GM12891 (cell line): ENCODE measurements at places on chromosomes 3 and 15.

DNA sequence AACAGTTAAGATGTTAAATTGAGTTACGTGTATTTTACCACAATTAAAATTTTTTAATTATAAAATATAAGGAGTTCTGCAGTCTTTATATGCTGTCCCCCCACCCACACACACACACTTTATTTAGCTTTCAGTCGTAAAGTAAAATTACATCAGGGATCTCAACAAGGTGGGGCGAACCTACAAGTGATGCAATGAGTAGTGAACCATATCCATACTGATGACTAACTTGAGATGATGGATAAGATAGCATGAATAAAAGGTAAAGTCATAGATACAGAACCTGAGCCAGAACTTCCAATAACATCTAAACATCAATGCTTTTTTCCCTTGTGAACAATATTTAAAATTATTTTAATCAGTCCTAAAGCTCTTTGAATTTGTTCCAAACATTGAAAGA, 77.2 kb downstream of the VPS13C start:
- DNase-seq = no peak

GRCh38 chr3:172302203-172302602, 146.1 kb downstream of the GHSR start:
- DNase-seq = no peak

GRCh38 chr3:53164911-53165310, 3.9 kb downstream of the PRKCD start:
- no peak for DNase-seq

DNA sequence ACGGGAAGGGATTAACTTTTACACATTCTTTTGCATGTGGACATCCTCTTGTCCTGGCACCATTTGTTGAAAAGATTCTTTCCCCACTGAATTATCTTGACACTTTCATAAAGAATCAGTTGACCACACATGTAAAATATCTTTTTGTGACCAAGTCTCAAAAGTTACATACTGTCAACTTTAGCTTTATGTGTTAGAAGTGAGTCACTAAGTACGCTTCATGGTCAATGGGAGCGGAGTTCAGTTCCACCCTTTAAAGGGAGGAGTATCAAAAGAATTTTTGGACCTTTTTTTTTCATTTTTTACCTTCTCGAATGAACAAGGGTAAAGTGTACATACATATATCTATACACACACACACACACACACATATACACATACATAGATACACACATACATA, 35.4 kb downstream of the MAPK6 start:
- DNase-seq = no peak

GRCh38 chr15:49279521-49280456, 109.7 kb downstream of the GALK2 start:
- no peak for DNase-seq

GRCh38 chr3:150410311-150411105, 2.4 kb downstream of the TSC22D2 start:
- DNase-seq = peak; percentile 3

- no peak for DNase-seq
These were observed 203.5 kb downstream of the RSRC1 start for GRCh38 chr3:158313338-158313927.

DNA sequence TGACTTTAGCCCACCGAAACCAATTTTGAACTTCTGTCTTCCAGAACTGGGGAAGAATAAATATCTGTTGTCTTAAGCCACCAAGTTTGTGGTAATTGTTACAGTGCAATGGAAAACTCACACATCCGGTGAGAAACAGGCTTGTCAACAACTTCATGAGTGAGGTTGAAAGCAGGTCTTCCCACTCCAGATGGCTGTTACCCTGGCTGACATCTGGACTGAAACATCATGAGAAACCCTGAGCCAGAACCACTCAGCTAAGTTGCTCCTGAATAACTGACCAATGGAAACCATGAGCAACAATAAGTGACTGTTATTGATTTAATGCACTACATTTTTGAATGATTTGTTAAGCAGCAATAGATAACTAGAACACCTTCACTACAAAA, 10.3 kb downstream of the ACSBG1 start:
- no peak for DNase-seq

GRCh38 chr3:162441716-162442115, 945.1 kb downstream of the OTOL1 start:
- DNase-seq = no peak

GRCh38 chr15:84981054-84981710, 474 bp upstream of the PDE8A start:
- peak; percentile 94 for DNase-seq

- DNase-seq = no peak
These were observed 561.9 kb downstream of the GBE1 start for GRCh38 chr3:81199587-81199986.

- no peak for DNase-seq
These were observed 329.7 kb upstream of the NECTIN3 start for GRCh38 chr3:110741891-110742290.

DNA sequence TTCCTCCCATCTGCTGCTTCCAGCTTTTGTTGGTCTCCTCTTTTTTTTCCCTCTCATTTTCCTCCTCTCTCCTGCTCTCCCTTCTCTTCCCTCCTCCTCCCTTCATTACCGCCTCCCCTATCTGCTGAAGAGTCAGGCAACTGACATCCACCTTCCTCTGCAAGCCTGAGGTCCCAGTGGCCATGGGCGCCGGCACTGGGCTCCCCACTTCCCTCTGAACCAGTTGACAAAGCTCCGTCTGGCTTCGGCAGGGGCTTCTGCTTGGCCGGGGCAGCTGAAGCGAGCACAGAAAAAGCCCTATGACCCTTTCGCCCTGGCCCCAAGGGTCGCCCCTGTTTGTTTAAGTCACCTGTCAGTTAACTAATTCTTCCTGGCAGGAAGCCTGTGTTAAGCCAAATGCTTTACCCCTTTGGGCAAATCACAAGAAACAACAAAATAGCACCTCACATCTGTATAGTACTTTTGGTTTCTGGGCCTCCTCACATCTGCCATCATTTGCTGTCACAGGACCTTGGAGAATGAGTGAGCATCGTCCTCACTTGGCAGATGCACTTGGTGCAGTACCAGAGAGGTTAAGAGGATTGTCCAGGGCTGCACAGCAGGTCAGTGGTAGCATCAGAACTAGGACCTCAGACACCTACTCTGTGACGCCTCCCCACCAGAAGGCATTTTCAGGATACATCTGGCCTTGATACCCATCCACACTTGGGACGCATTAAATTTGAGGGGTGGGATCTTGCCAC, 27.7 kb downstream of the ITGA11 start:
- no peak for DNase-seq

GRCh38 chr15:70974004-70974832, 81.6 kb downstream of the LRRC49 start:
- no peak for DNase-seq

DNA sequence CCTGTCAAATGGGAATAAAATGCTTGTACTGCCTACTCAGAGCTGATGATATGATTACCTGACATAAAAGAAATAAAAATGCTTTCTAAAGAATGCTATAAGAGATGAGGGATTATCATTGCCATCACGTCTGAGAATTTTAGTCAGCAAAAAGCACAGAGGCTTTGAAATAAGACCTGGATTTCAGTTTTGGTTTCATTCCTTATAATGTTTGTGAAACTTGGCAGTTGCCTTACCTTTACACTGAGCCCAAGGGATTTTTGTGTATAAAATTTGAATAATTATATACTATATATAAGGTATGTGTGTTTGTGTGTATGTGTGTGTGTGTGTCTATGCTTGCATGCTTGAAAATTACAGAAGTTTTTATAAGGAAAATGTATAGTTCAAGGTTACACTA, 634.8 kb upstream of the BCHE start:
- no peak for DNase-seq

GRCh38 chr3:149723781-149724180, 28.5 kb downstream of the COMMD2 start:
- DNase-seq = no peak

DNA sequence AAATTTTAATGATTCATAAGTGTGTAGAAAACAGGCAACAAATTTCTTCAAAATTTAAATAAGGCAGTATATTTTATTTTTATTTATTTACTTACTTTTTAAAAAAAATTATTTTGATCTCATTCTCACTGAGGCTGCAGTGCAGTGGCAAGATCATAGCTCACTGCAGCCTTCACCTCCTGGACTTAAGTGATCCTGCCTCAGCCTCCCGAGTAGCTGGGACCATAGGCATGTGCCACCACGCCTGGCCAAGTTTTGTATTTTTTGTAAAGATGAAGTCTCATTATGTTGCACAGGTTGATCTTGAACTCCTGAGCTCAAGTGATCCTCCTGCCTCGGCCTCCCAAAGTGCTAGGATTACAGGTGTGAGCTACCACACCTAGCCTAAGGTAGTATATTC, 61.2 kb upstream of the XRN1 start:
- DNase-seq = no peak

- DNase-seq = no peak
These were observed 99.8 kb upstream of the FGF7 start for GRCh38 chr15:49323207-49323606.

DNA sequence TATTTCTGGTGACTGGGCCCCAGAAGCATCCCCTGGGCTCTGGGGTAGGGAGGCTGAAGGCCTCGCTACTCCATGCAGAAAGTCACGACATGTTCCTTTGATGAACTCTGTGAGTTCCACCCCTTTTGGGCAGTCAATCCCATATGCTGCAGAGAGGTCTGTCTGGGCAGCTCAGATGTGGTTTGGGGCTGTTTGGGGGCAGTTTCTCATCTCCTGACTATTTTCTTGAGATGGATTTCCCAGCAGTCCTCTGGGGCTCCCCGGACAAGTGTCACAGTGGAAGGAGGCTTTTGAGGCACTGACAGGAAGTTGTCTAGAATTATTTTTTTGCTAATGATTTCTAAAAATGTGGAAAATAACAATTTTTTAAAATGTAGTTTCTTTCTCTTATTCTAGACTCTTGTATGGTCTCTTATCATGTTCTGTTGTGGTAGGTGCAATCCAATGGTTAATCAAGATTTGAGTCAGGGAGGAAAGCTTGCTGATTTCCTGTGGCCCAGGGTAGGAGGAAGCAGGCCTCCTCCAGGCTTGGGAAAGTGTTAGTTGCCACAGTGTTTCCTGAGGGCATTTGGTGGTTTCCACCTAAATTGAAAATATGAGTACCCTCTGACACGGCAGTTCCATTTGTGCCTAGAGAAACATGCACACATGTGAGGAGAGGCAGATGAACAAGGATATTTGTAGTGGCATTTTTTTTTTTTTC, 19.9 kb upstream of the TATDN2 start:
- no peak for DNase-seq
